ENCODE measurements at places on chromosomes 7 and 10. TPM values are rescaled to one million over a fixed set of nuclear protein-coding genes. Genes with fewer than 3 reads are reported as not detected.

Gene KCP
- 0.81 TPM for total RNA-seq

Gene ZCCHC24
- 82.9 TPM for total RNA-seq

Gene SRRM3
- 1.6 TPM for total RNA-seq

Gene GJD4
- not detected for total RNA-seq

Gene GOLGA7B
- 0.07 TPM for total RNA-seq

Gene PSD
- 0.21 TPM for total RNA-seq

Gene SFRP4
- total RNA-seq: 81.6 TPM

All from thoracic aorta (tissue), 2 donors.